Stimulated activated CD8-positive, alpha-beta memory T cell treated with anti-CD3 and anti-CD28 coated beads, Interleukin-4, amount 100 ng/mL, for 48 hours (primary cell): ENCODE measurements at places on chromosomes 4 and X.

- DNase-seq: no peak
Observed at GRCh38 chr4:139560406-139561104, 4.5 kb upstream of the SETD7 start.

- DNase-seq: peak; percentile 88
Observed at GRCh38 chrX:68827848-68828624, 785 bp upstream of the EFNB1 start.

DNA sequence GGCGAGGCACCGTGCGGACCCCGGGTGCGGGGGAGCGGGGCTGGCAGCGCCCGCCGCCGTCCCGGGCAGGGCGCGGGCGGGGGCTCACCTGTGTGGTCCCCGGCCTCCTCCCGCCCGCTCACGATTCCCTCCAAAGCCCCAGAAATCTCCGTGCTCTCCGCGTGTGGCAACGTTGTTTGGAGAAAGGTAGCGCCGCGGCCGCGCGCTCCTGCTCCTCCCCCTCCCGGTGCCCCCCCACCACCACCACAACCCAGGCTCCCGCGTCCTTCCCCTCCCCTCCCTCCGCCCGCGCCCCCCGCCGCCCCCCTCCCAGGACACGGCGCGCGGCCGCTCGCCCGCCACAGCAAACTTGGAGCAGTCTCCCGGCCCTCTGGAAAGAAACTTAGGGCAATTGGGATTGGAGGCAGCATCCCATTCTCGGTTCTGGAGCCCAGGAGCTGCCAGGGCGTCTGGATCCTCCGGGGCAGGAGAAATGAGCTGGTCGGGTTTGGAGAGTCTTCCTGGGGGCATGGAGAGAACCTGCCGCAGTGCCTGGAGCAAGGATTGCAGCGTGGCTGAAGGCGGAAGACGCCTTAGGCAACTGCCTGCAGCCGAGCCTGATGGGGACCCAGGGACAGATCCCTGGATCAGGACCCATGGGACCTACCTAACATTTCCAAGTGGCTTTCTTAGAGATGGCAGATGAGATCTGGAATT, 855 bp downstream of the KLF3 start:
- DNase-seq: no peak

DNA sequence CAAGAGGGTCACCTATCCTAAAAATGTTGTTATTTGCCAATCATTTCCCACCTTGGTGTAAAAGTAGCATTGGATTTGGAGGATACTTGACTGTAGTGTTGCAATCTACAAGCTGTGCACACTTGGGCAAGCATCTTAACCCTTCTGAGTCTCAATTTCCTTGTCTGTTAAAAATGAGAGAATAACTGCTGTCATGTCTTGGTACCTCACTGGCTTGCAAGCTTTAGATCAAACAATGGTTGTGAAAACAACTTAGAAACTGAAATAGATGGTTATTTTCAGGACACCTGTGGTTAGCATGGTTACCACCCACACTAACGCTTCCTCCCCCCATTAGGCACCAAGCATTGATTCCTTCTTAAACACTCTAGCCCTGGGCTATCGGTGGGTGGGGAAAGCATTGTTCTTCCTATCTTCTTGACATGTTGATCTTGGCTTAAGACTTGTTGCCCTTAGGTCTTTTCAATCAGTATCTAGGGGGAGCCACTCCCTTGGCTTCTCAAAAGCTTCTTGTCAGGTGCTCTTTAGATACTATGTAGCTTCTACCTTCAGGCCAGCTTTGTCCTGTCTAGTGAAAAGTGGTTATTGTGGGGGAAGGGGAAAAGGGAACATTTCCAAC, 10.6 kb upstream of the AMOT start:
- DNase-seq: peak; percentile 24

GRCh38 chrX:39905538-39905891, 192.2 kb downstream of the BCOR start:
- no peak for DNase-seq

DNA sequence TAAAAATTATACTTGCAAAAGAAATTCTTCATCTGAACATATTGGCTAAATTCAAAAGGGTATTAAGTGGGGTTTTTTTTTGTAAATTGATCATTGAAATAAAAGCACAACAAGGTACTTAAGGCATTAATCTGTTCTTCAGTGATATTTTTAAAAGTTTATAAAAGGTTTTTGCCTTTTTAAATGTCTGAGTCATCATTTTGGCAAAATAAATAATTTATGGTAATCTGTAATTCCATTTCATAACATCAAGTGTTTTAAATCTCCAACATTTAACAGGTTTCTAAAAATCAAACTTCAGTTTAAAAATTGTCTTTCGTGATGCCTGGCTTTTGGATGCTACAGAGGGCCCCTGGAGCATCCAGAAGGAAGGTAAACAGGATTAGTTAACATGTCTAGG, 27.4 kb downstream of the NLRP2B start:
- DNase-seq: no peak

DNA sequence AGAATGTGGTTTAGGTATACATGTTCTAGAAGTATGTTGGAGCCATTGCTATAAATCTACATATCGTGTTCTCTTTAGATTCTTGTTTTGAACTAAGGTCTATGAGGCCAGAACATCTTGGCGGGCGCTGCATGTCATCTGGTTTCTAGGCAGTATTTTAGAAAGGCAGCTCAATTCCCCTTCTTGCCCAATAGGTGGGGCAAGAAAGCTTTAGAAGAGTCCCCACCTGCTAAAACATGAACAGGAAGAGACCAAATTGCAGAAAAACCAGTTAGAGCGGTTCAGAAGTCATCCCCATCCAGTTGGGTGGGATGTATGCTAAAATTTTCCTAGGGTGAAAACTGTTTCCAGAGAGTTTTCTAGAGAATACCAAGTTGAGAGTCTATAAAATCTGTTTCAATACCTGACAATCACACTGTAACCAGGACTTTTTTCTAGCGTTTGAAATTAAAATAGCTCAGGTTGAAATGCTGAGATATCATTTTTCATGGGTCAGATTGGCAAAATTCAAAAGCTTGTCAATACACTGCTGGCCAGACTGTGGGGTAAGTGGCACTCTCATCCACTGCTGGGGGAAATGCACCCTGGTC, 17.5 kb upstream of the SH3KBP1 start:
- DNase-seq: peak; percentile 27

GRCh38 chr4:184745831-184746795, 12.2 kb upstream of the CENPU start:
- DNase-seq: peak; percentile 81

- DNase-seq: peak; percentile 45
Observed at GRCh38 chr4:49032440-49033161, 46.5 kb downstream of the CWH43 start.

DNA sequence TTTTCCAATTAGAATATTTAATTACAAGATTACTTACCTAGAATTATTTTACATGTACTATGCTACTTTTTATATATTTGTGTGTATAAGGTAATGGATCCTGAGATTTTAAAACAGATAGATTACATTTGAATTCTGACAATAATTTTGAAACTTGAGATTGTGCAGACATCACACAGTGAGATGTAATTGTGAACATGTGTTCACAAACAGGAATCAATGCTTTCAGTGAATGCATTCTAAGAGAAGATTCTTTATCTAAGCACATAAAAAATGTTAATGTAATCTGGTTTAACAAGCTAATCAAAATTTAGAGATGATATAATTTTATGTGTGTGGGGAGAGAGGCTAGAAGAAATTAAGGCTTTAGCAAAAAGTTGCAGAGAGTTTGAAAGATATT, 1925.5 kb downstream of the ARAP2 start:
- no peak for DNase-seq

GRCh38 chr4:140186651-140187315, 32.8 kb upstream of the MAML3 start:
- no peak for DNase-seq

DNA sequence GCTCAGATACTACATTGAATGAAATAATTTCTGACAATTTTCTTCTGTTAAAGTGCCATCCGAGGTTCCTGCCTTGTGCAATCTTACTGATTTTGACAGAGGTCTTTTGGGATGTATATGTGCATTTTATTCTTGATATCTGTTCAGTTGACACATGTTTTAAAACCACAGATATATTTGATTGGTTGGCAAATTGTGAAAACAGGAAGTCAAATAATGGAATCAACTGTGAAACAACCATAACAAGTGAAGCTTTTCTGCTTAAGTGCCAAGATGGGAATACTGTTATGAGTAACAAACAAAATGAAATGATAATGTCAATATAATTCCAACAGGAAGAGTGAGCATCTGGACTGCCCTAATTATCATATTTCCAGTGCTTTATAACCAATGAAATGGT, 84.9 kb upstream of the TET2 start:
- DNase-seq: no peak

GRCh38 chrX:23953908-23954269, 46.1 kb downstream of the CXorf58 start:
- no peak for DNase-seq

- peak; percentile 44 for DNase-seq
Observed at GRCh38 chr4:7970361-7970946, 30.8 kb upstream of the AFAP1 start.

- DNase-seq: peak; percentile 47
Observed at GRCh38 chr4:80138551-80139538, 58.5 kb upstream of the PRDM8 start.

DNA sequence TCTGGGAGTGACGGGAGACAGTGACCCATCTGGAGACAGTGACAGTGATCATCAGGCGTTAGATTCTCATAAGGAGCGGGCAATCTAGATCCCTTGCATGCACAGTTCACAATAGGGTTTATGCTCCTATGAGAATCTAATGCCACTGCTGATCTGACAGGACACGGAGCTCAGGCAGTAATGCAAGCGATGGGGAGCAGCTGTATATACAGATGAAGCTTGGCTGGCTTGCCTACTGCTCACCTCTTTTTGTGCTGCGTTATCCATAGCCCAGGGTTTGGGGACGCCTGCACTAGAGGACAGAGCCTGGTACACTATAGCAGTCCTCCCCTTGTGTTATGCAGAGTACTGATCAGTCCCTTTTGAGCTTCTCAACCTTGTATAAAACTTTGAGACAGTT, 23.5 kb downstream of the NFKB1 start:
- no peak for DNase-seq

DNA sequence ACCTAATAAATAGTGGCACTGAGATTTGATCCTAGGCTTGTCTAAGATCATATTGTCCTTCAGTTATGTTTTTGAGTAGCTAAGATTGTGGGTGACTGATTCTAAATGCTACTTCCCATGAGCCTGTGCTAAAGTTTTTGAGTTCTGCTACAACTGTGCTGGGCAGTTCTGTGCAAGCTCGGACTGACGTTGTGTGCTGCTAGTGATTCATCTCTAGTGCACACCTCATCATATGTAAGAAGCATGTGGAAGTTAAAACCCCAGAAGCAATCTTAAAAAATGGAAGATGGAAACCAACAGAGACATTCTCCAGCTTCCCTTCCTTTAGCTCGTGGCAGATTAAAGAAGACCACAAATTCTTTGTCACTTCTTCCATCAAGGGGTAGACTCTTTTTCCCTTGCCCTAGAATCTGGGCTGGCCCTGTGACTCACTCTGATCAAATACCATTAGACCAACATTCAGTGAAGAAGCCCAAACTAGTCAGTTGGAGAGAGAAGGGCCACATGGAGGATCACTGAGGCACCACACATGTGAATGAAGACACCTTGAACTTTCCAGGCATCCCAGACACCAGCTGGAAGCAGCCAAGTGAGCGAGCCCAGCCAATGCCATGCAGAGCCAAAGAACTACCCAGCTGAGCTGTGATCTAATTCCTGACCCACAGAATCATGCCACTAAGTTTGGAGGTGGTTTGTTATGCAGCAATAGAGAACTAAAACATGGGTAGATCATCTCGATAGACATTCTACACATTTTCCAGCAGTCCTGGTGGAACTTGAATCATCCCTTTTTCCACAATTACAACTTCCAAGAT, 16.8 kb downstream of the ARHGAP6 start:
- no peak for DNase-seq

GRCh38 chr4:105119356-105119755, 27.3 kb upstream of the TET2 start:
- no peak for DNase-seq
